Activated naive CD8-positive, alpha-beta T cell treated with anti-CD3 and anti-CD28 coated beads, Interleukin-2, amount 50 U/mL, for 24 hours (primary cell): ENCODE measurements at places on chromosomes 5 and 9.
A peak's percentile ranks its signal among the peaks of the same experiment; 100 is the strongest.

DNA sequence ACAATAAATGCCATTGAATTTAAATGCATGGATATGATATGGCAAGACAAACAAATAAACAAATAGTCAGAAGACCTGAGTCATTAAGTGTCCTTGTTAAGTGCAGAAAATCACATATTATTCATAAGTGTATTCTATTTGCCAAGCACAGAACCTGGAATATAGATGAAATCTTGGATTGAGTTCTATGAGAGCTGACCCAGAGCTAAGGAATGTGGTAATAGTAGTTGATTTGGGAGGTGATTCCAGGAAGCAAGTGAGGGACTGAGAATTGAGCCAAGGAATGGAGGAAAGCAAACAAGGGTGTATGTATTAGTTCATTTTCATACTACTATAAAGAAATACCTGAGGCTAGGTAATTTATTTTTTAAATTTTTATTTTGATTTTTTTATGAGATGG lies 208.9 kb downstream of the TRIM32 start:
- H3K4me3 ChIP-seq: no peak overlapping the region
- H3K27me3 ChIP-seq: peaks cover 2% of the 10 kb centered on the region
- H3K27ac ChIP-seq: no peak overlapping the region
- DNase-seq: no peak

GRCh38 chr5:177396078-177396477 lies 4.4 kb downstream of the PFN3 start:
- DNase-seq: no peak
- H3K27ac ChIP-seq: no peak overlapping the region
- H3K27me3 ChIP-seq: peaks cover 3% of the 10 kb centered on the region

DNA sequence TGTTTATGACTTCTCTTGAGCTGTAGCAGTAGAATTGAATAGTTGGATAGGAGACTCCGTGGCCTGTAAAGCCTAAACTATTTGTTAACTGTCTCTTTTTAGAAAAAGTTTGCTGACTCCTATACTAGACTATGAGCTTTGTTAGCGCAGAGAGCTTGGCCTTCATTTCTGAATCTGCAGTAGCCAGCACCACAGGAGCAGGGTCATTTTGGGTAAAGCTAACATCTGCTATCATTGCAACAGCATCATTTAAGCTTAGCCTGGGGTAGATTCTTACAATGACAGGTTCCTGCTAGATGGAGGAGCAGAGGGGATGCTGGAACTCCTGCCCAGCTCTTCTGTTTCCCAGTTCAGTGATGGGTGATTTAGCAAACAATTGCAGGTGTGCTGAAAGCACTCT lies 133.7 kb upstream of the ASTN2 start:
- no peaks in the 10 kb centered on the region for H3K27me3 ChIP-seq
- DNase-seq: no peak
- H3K4me1 ChIP-seq: peaks cover 5% of the 10 kb centered on the region
- H3K4me3 ChIP-seq: no peak overlapping the region
- no peaks in the 10 kb centered on the region for H3K36me3 ChIP-seq
- H3K27ac ChIP-seq: no peak overlapping the region

DNA sequence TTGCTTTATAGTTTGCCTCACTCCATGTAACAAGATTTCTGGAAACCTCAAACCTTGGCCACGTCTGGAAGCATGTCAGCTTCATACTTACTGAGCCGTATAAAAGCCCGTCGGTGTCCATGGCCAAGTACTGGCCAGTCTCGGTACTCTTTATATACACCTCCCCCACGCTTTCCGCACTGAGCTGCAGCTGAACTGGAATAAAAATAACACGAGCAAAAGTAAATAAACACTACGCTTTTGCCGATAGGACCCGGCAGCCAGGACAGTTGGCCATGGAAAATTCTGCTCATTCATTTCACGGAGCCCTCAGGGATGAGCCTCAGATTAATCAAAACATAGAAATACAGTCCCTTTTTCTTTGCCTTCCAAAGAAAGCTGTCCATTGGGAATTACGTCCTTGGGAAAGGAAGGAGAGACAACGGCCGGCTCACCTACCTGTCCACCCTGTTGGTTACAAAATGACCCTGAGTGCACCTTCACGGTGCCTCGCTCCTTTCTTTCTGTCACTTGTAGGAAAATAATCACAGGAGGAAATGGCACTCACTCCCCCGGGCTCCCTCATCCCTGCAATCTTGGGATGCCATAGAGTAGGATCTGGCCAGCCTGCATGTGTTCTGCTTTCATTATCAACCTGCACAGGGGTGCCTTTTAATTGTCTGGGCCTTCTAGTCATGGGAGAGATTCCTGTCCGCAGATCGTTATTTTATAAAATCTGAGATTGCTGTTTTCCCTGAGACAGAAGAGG lies 85.1 kb downstream of the FGF1 start:
- DNase-seq: no peak
- peaks cover 2% of the 10 kb centered on the region for H3K4me1 ChIP-seq
- no peaks in the 10 kb centered on the region for H3K36me3 ChIP-seq
- peaks cover 30% of the 10 kb centered on the region for H3K27me3 ChIP-seq
- no peak overlapping the region for H3K27ac ChIP-seq

DNA sequence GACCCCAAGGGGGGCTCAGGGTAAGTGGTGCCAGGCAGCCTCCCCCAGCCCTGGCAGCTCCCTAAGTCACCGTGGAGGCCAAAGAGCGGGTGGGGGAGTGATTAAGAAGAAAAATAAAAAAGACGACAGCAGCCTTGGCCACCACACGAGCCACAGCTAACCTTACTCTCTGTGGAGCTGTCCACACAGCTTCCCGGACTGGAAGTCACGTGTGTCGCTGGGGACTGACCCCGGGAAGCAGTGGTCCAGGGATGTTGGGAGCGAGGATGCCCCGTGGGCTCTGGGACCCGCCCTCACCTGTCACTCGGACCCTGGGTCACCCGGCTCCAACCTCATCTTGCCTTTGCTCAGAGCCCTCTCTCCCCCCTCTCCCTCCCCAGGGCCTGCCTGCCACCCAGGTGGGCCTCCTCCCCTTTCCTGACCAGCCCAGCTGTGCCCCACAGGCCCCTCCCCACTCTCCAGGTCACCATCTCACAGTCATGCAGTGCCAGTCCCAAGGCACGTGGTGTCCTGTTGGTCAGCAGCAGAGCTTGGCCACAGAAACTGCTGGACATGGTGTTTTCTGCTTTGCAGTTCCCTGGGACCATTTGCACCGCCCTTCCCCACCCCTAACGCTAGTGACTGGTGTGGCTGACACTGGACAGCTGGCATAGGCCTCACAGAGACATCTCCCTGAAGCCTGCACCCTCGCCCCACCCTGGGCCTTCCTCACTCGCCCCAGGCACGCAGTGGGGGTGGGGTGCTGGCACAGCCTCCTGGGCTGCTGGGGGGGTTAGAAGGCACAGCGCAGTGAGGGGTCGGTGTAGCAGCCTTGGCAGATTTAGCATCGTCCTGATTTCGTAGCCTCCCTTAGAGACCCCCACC lies 9.8 kb upstream of the EXOC3 start:
- no peak overlapping the region for H3K4me3 ChIP-seq
- no peaks in the 10 kb centered on the region for H3K27me3 ChIP-seq
- H3K4me1 ChIP-seq: peaks cover 8% of the 10 kb centered on the region
- no peak overlapping the region for H3K27ac ChIP-seq
- DNase-seq: no peak

DNA sequence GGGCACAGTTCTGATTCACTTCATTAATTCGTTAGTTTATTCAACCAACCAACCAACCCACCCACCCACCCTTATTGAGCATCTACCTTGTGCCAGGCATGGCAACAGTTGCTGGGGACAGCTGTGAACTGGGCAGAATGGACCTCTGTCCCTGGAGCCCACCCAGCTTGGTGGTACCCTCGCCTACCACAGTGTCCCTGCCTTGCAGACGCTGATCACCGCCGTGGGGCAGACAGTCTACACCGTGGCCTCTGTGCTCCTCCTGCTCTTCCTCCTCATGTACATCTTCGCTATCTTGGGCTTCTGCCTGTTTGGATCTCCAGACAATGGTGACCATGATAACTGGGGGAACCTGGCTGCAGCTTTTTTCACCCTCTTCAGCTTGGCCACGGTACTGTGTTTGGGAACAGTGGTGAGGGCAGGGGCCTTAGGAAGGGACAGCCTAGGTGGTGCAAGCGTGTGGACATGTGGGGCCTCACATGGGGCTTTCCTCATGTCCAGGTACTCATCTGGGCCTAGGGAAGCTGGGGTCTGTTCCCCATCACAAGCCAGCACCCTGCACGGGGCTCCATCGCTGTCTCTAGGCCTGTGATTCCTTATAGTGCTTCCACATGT lies 26.2 kb downstream of the PITX1 start:
- H3K27me3 ChIP-seq: no peaks in the 10 kb centered on the region
- H3K27ac ChIP-seq: no peak overlapping the region
- H3K4me1 ChIP-seq: no peaks in the 10 kb centered on the region

DNA sequence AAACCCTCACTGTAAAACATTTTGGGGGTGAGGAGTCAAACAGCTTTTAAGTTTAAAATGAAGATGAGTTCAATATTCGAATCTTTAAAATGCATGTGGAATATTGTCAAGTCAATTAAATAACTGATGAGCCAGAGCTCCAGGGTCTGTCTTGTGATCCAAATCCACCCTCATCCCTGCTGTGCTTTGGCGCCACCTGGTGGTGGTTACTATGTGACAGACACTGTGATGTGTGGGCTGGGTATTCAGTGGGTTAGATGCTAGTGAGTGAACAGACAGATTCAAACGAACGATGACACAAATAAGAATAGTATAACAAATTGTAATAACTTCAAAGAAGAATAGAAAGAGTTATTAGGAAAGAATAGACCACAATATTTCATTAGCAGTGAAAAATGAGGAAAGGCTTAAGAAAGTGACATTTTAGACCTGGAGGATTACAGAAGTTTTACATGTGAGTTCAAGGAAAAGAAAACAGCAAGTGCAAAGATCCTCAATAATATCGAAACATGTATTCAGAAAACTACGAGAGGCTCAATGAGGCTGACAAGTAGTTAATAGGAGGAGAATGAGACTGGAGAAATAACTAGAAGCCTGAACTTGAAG lies 51.4 kb upstream of the CHSY3 start:
- H3K4me3 ChIP-seq: no peak overlapping the region
- H3K36me3 ChIP-seq: no peaks in the 10 kb centered on the region
- H3K27ac ChIP-seq: no peak overlapping the region
- peaks cover 6% of the 10 kb centered on the region for H3K27me3 ChIP-seq

DNA sequence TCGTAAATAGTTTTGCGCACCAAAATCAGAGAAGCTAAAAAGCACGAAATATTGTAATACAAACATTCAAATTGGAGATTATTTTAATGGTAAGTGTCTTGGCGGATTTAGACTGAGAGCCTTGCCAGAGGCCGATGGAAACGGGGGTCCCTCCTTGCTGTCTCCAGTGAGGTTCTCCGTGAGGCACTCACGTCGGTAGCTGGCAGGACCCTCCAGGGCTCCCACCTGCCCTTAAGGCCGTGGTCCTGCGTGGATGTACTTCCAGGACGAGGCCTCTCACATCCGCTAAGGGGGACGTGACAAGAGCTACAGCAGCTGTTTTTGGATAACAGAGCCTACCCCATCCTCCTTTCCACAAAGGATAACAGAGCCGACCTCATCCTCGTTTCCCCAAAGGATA lies 7.9 kb downstream of the NKD2 start:
- no peaks in the 10 kb centered on the region for H3K36me3 ChIP-seq
- H3K27me3 ChIP-seq: peaks cover 3% of the 10 kb centered on the region
- no peak for DNase-seq
- H3K4me1 ChIP-seq: no peaks in the 10 kb centered on the region
- H3K27ac ChIP-seq: no peak overlapping the region

DNA sequence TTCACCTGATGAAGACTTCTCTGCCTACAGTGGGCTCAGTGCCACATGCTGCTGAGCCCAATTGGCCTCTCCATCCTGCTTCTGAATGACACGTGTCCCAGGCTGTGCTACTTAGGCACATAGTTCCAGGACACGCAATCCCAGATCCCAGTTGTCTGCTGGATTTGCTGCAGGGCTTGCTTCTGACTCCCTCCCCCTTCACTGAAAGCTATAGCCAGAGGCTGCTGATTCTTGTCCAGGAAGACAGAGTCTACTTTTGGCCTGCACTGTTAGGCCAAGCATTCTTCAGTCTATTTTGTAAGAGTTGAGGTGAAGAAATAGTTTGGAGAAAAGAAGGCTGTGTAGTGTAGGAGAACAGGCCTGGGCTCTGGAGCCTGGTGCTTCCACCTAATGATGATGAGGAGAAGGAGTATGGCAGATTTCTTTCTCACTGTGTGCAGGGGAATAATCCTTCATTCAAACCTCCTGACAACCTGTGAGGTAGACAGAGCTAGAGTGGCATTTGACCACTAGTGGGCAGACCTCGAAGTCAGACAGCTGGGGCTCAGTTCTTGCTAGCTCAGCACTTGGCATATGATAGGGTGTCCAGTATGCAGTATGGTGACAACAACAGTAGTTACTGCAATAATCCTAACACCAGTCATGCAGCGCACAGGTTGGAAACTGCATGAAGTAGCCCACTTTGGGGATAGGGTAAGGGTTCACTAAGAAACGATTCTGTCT lies 19.5 kb upstream of the ASPN start:
- no peaks in the 10 kb centered on the region for H3K27me3 ChIP-seq
- peak; percentile 8 for DNase-seq
- H3K4me3 ChIP-seq: no peak overlapping the region
- H3K27ac ChIP-seq: no peak overlapping the region
- no peaks in the 10 kb centered on the region for H3K4me1 ChIP-seq
- peaks cover 2% of the 10 kb centered on the region for H3K36me3 ChIP-seq

DNA sequence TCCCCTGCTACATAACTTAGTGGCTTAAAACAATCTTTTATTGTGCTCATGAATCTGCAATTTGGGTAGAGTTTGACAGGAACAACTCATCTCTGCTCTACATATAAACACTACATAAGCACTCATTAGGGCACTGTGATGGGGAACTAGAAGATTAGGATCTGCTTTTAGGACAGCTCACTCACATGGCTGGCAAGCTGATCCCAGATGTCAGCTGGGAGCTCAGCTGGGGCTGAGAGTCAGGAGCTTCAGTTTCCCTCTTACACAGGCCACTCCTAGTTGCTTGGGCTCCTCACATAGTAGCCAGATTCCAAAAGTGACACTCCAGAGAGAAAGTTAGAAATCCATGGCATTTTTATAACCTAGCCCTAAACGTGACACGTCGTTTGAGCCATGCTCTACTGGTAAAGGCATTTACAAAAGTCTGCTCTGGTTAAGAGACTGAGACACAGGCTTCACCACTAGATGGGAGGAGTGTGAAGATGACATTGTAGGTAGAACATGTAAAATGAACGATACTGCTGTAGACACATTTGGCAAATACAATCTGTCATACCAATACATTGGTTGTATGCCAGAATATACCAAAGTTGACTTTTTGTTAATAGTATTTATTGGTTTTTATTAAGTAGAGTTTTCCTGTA lies 23.6 kb downstream of the SCAI start:
- no peak overlapping the region for H3K27ac ChIP-seq
- DNase-seq: no peak
- no peaks in the 10 kb centered on the region for H3K27me3 ChIP-seq
- H3K4me3 ChIP-seq: no peak overlapping the region

GRCh38 chr9:98482226-98482625 lies 226.5 kb downstream of the GABBR2 start:
- no peak overlapping the region for H3K27ac ChIP-seq
- DNase-seq: no peak
- no peaks in the 10 kb centered on the region for H3K4me1 ChIP-seq
- no peaks in the 10 kb centered on the region for H3K36me3 ChIP-seq

- H3K27me3 ChIP-seq: no peaks in the 10 kb centered on the region
- no peaks in the 10 kb centered on the region for H3K36me3 ChIP-seq
- no peak overlapping the region for H3K27ac ChIP-seq
Measured at GRCh38 chr9:130912932-130913598, 16.5 kb upstream of the QRFP start.
